ENCODE measurements at places on chromosomes 13 and 19. TPM values are rescaled to one million over a fixed set of nuclear protein-coding genes. Genes with fewer than 3 reads are reported as not detected.

The ADAMTS10 gene
- total RNA-seq, result 13.2 TPM

DNA sequence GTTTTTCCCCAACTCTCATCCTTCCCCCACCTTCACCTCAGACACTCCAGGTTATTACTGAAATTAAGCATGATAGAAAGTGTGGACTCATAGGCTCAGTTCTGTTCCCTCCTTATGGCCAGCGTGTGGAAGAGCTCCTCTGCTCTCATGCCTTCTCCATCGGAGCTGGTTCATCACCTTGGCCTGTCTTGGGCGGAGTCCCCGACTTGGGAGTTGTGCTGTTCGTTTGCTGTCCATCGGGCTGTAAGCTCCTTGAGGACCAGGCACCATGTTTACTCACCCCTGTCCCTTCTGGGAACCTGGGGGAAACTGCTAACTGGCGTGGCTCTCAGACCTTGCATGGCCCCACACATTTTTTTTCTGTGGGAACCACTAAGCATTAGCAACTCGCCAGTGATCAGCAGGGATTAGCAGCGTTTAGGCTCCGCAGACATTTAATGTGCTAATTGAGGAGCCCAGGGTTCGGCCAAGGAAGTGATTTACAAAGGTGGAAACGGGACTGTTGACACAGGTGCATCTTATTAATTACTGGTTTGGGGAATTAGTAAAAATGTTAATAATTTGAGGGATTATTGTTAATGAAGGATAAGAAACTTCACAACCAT is 123.8 kb downstream of the TM9SF2 start:
- no peak for DNase-seq

GRCh38 chr19:2186071-2186846 is 22.5 kb downstream of the DOT1L start:
- no peak for DNase-seq

- no peak for DNase-seq
These were observed 473 bp upstream of the ITM2B start for GRCh38 chr13:48232420-48233045.

- DNase-seq, result no peak
These were observed 1287.6 kb downstream of the EFNB2 start for GRCh38 chr13:105247830-105248229.

GRCh38 chr13:41008349-41008980 is 10.7 kb downstream of the ELF1 start:
- no peak for DNase-seq

All from CD8-positive, alpha-beta memory T cell (primary cell).